ENCODE measurements at places on chromosomes 6 and 20.

GRCh38 chr6:159221486-159222170 lies 52.4 kb downstream of the FNDC1 start:
- DNase-seq: no peak

GRCh38 chr6:11207199-11207968 lies 25.1 kb downstream of the NEDD9 start:
- no peak for DNase-seq

- DNase-seq: no peak
These were observed 43.4 kb downstream of the CLVS2 start for GRCh38 chr6:123039431-123039830.

DNA sequence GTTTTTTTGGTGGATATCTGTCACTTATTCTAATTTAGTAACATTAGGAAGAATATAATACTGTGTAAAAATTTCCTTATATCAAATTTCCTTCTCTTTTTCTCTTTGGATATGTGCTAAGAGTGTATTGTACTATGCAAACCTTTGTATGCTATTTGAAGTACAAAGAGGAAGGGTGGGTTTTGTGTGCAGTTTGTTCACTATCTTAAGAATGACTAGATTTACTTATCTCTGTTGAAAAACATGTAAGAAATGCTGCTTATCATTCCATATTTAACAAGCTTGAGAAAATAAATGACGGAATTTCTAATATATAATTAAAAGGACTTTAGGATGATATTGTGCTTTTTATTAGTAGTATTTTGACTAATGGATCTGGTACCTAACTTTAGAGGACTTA lies 13.1 kb downstream of the CD2AP start:
- DNase-seq: no peak

DNA sequence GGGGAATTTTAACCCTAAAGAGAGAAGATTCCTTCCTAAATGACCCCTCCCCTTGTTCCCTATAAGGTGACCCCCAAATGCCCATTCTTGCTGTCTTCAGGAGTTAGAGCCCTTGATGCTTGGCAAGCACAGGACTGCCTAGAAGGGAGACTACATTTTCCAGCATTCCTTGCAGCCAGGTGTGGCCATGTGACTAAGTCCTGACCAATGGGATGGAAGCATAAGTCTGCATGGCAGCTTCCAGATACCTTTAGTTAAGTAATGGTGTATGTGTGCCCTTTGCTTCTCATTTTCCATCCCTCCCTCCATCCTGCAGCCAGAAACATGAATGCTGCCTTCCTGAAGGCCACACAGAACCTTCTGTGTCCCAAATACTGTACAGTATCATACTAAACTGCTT lies 5.5 kb downstream of the BFSP1 start:
- DNase-seq: no peak

GRCh38 chr6:96162711-96163120 lies 146.9 kb downstream of the FUT9 start:
- no peak for DNase-seq

DNA sequence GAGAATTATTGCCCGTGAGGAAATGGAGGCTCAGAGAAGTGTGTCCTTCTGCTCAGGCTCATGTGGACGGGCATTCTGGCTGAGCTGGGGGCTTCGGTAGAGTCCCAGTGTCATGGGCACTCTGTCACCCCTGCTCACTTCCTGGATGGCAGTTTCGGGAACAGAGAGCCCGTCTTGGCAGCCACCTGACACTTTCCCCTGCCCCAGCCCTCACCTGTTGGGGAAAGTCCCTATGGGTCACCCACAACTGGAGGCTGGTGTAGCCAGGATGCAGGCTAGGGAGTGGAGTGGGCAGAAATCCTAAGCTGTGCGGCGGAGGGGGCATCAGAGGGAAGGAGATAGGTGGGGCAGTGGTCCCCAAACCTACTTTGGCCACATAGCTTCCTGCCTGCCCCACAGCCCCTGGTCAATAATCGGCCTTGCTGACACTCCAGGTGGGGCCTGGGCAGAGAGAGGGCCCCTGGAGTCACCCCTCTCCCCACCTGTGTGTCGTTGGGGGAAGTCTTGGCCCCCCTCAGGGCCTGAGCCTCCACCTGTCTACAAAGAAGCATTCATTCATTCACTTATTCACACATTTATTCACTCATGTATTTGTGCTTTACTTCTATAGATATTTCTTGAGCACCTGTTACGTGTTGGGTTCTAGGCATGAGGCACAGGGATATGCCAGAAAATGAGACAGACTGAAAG lies 40.5 kb downstream of the SNAI1 start:
- DNase-seq: no peak

- no peak for DNase-seq
These were observed 1.3 kb upstream of the ENPP4 start for GRCh38 chr6:46128476-46128875.

- no peak for DNase-seq
These were observed 11.4 kb downstream of the PBOV1 start for GRCh38 chr6:138206862-138207261.

GRCh38 chr6:39808964-39809363 lies 16.8 kb downstream of the DAAM2 start:
- DNase-seq: no peak

GRCh38 chr6:80728101-80728750 lies 621.8 kb downstream of the BCKDHB start:
- no peak for DNase-seq

DNA sequence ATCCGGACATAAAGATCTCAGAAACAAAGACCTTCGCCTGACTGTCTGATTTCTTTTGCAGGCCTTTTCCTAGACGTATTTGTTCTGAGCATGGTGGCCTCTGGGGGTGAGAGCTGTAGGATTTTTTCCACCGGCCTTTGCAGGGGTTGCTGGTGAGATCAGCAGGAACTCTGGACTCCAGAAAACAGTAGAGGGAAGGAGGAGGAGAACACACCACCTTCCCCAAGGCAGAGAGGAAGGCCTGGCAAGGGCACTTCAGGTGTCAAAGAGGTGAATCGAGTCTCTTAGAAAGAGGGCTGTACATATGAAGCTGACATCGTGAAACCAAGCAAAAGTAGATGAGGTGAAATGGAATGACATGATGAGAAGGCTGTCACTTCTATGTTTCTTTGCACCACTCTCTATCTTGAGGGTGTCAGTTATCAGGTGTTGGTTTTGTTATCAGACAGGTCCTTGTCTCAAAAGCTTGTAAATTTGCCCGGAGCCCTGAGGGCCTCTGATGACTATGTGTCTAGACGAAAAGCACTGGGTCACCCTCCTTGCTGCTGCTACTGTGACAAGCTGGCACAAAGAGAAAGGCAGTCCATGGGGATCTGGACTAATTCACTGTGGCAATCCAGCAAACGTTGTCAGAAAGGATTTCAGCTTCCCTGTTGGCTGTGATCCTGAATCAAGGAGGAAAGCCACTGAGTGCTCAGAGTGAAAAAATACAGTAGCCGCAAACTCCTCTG lies 91.3 kb upstream of the MAP3K7 start:
- DNase-seq: no peak

- no peak for DNase-seq
These were observed 31.9 kb downstream of the VAPB start for GRCh38 chr20:58420798-58421496.

- peak; percentile 74 for DNase-seq
These were observed 8.6 kb downstream of the NKX2-2 start for GRCh38 chr20:21505161-21505809.

GRCh38 chr6:163782436-163783003 lies 368.0 kb downstream of the QKI start:
- DNase-seq: no peak

DNA sequence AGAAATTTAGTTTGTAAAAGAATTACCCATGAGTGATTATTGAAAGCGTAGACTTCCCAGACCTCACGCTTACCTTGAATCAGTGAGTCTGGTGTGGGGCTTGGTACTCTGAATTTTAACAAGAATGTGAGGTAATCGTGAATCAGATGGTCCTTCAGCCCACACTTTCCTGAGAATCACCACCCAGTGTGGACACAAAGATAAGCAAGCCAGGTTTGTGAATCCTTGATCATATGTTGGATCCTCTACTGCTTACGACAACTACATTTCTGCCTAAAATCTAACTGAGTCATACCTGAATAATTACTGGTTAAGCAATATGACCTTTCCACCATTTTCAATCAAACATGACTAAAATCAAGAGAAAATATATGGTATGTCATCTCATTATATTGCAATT lies 589.3 kb downstream of the TFAP2A start:
- DNase-seq: no peak

DNA sequence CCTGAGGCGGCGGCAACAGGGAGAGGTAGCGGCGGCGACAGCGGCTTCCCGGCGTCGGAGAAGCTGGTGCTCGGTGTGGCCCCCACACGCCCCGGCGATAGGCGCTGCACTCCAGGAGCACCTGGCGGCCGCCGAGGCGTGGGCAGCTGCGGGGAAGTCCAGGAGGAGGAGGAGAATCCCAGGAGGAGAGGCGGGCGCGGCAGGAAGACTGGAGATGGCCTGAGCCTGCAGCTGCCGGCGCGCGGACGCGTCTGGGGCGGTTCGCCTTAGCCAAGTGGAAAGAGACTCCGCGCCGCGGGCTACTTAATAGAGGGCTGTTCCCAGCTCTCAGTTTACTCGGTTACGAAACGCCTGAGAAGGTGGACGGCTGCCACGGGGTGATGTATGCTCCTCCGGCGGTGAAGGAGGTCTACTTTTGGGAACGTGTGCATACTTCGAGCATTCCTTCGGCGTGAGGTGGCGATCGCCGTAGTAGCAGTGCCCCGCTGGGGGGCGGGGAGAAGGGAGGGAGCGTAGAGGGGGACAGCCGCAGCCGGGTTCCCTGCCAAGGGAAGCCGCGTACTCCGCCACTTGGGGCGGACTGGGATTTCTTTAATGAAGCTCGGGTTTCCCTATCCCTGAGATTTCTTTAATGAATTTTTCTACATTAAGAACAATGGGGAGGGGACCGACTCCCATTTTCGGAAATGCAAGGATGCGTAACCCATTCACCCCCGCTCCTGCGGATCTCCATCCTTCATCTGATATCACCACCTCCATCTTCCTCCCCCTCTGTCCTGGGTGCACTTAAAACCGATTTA lies at the start of gene COL12A1:
Gene COL12A1 (minus strand): TSS at position 278 of the 800 bp plus-strand sequence. CDS start 3,261 bp downstream, outside the sequence.
- DNase-seq: no peak

GRCh38 chr20:51175724-51176123 lies 152.8 kb upstream of the KCNG1 start:
- no peak for DNase-seq

DNA sequence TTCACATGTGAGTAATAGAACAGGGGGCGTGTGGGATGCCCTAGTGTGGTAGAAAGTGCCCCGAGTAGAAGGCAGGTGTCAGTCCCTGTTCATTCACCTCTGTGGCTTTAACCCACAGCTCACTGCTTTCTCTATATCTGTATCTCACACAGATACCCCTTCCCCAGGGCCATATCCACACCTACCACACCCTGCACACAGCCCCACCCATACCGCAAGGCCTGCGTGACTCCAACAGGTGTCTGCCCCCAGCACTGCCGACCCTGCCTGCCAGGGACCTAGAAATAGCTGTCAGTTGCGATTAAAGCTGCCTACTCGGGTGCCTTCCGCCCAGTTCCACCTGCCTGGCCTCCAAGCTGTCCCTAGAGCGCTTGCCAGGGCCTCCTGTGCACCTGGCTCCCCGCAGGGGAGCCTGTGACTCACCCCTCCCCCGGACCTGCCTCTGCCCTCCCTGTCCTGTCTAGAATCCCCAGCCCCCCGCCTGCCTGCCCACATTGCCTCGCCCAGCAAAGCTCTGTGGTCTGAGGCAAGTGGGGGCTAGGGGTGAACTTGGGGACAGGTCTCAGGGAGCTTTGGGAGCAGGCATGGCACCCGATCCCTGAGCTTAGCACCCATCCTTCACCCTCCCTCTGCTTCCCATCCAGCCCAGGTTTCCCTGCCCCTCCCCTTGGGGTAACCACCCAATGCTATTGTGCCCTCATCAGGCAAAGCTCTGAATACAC lies 38.3 kb upstream of the ID1 start:
- DNase-seq: no peak

DNA sequence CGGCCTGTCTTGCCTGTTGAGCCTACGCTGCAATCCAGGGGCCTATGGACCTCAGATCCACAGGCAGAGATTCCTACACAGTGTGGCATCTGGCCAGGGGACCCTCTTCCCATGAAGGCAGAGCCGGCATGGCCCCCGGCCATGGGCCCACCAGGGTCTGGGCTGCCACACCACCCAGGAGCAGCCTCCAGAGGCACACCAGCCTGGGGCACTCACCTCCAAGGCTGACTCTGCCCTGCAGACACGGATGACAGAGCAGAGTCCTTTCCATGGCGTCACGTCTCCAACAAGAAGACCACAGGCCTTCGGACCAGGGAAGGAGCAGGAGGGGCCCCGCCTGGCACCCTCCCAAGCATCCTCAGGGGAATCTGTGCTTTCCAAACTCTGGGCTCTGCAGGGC lies 3.5 kb upstream of the HRH3 start:
- DNase-seq: no peak

DNA sequence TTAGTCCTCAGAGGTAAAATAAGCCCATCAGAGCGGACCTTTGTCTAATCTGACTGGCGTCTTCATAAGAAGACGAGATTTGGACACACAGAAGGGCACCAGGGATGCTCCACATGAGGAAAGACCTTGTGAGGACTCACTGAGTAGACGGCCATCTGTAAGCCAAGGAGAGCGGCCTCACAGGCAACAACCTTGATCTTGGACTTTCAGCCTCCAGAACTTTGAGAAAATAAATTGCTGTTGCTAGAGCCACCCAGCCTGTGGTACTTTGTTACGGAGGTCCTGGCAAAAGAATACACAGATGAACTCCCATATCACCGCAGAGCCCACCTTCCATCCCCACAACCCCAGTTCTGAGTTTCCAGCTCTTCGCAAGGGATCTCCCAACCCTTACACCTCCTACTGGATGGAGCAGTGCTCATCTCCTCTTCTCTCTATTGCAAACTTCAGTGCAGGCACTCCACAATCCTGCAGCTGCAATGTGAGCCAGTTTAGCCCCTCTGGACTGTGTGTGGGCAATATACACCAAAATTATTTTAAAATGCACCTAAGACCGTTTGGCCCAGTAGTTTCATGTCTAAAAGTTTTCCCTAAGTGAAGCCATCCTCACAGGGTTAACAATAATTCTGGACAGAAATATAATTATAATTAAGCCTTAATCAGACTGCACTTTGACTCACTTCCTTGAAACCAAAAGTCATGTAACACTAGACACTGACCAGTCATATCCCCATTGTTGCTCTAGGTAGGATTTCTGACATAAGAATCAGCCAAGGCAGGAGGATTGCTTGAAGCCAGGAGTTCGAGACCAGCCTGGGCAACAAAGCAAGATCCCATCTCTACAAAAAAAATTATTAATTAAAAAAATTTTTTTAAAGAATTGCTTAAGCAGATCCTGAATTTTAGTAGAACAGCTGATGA lies 8.8 kb upstream of the TRIM31 start:
- no peak for DNase-seq

DNA sequence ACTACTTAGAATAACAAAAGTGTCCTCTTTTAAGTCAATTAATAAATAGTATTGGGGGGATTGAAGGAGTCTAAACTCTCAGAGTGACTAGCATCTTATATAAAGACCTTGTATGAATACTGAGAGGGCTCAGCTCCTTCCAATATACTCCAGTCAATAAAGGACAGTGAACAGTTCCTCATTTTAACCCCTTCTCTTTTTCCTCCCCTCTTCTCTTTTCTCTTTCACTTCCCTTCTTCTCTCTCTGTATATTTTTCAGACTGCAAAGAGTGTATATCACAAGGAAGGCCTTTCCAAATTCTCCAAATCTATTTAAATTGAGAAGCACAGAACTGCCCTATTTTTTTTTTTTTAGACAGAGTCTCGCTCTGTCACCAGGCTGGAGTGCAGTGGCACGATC lies 99.5 kb downstream of the CD164 start:
- DNase-seq: no peak

GRCh38 chr20:63750807-63751470 lies 11.4 kb downstream of the SLC2A4RG start:
- DNase-seq: peak; percentile 72

GRCh38 chr6:169273511-169273910 lies 19.9 kb upstream of the THBS2 start:
- no peak for DNase-seq

GRCh38 chr6:12363651-12364381 lies 73.7 kb downstream of the EDN1 start:
- no peak for DNase-seq
